ENCODE measurements at places on chromosomes 4 and X.

GRCh38 chr4:123833171-123833643, 436.6 kb downstream of the SPRY1 start:
- no peak for DNase-seq

DNA sequence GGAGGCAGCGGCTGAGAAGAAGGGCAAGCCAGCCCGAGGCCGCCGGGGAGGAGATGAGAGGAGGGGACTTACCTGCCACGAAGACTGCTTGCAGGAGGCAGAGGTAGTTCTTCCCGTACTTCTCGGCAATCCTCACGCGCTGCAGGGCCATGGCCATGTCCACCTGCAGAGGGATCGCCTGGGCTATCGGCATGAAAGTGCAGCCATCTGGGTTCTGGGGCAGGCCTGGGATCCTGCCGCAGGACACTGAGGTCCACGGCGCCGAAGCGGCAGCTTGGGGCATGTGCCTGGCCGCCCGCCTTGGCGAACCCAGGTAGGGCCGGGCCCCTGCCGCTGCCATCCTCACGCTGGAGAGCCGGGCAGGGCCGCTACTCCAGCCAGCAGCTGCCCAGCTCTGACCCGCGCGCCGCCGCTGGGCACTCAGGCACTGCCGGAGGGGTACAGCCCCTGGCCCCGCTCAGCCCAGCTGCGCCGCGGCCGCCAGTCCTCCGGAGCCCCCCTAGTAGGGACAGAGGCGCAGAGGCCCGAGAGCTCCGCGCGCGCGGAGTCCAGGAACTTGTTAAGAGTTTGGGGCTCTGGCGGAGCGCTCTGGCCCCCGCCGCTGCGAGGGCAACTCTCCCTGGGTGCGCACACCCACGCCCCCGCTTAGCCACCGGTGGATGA, 16.0 kb downstream of the MCF2 start:
- DNase-seq = peak; percentile 13

- DNase-seq = peak; percentile 22
Measured at GRCh38 chr4:100742045-100742444, 224.2 kb upstream of the EMCN start.

DNA sequence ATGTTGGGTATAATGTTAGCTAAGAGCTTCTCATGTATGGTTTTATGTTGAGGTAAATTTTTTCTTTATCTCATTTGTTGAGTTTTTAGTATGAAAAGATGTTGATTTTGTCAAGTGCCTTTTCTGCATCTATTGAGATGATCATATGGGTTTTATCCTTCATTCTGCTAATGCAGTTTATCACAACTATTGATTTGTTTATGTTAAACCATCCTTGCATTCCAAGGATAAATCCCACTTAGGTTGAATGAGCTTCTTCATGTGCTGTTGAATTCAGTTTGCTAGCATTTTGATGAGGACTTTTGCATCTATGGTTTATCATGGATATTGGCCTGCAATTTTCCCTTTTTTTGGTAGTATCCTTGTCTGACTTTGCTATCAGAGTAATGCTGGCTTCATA, 93.3 kb downstream of the SYTL5 start:
- DNase-seq = no peak

- no peak for DNase-seq
Measured at GRCh38 chr4:101160792-101161592, 186.3 kb downstream of the PPP3CA start.

GRCh38 chr4:3765271-3766035, 732 bp upstream of the ADRA2C start:
- peak; percentile 21 for DNase-seq

DNA sequence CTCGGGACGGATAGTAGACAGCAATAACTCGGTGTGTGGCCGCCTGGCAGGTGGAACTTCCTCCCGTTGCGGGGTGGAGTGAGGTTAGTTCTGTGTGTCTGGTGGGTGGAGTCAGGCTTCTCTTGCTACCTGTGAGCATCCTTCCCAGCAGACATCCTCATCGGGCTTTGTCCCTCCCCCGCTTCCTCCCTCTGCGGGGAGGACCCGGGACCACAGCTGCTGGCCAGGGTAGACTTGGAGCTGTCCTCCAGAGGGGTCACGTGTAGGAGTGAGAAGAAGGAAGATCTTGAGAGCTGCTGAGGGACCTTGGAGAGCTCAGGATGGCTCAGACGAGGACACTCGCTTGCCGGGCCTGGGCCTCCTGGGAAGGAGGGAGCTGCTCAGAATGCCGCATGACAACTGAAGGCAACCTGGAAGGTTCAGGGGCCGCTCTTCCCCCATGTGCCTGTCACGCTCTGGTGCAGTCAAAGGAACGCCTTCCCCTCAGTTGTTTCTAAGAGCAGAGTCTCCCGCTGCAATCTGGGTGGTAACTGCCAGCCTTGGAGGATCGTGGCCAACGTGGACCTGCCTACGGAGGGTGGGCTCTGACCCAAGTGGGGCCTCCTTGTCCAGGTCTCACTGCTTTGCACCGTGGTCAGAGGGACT, 5.7 kb upstream of the MSANTD1 start:
- no peak for DNase-seq

DNA sequence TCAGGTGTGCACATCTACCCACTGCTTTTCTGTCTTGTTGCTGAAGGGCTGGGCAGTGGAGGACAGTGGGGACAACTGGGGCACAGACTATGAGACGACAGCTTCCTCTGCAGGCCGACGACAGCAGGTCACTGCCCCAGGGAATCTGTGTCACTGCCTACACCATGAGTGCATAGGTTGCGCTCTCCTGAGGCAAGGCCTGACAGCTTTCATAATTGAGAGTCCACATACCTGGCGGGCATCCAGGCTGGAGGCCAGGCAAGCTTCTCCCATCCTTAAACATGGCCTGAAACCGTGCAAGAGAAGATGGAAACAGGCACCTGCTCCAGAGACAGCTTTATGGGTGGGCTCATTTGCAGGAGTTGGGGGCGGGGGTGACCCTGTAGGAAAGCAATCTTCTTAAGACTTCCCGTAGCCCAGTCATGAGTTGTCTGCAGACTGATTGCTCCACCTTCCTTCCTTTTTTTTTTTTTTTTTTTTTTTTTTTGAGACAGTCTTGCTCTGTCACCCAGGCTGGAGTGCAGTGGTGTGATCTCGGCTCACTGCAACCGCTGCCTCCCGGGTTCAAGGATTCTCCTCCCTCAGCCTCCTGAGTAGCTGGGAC, 2.9 kb downstream of the ANOS1 start:
- DNase-seq = no peak

- DNase-seq = no peak
Measured at GRCh38 chrX:155841232-155841631, 39.9 kb upstream of the VAMP7 start.

GRCh38 chr4:165909947-165910346, 36.9 kb downstream of the TLL1 start:
- no peak for DNase-seq

- DNase-seq = peak; percentile 53
Measured at GRCh38 chrX:37926700-37927099, 79.3 kb upstream of the DYNLT3 start.

GRCh38 chrX:69024931-69025330, 140.3 kb downstream of the PJA1 start:
- peak; percentile 24 for DNase-seq

DNA sequence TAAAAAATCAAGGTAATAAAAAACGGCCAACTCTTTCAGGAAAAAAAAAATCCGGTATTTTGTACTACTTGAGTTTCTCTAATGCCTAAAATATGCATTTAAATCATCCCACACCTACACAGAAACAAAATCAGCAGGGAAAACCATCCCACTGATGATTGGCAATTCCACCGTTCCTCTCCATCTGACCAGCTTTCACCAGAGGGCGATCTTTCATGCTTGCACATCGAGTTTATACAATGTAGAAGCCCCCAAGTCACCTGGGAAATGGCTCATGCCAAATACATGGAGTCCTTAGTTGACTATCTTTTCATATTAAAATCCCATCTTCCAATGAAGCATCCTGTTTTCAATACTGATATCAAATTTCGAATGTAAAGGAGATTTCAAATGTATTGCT, 69.2 kb downstream of the PTCHD1 start:
- no peak for DNase-seq

DNA sequence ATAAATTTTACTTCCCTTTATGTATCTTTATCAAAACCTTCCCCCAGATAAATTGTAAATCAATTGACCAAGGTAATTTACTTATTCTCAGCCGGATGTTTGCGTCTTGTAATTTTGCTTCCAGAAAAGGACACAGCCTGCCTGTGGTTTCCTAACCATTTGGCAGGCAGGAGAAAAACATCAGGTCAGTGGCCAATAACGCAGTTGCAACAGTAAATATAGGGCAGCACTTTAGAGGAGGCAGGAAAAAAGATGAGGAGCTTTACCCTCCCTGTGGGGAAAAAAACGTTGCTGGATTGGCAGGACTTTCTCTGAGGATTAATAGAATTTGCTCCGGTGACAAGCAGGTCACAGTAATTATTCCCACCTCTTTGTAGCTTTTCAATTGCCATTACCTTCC, 2618.1 kb downstream of the ARAP2 start:
- no peak for DNase-seq

DNA sequence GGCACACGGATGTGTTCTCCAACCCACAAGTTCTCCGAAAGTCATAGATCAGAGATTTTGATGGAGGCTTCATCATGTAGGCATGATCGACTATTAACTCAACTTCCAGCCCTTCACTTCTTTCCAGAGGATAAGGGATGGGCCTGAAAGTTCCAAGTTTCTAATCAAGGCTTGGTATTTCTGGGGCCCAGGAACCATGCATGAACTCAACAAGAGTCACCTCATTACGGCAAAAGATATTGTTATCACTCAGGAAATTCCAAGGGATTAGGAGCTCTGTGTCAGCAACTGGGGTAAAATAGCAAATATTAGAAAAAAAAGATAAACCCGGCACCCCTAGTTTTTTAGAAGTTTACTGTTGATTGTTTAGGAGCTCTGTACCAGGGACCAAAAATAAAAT, 240.1 kb upstream of the PPP1R2C start:
- no peak for DNase-seq

- DNase-seq = no peak
Measured at GRCh38 chrX:349196-349595, 30.6 kb upstream of the GTPBP6 start.

DNA sequence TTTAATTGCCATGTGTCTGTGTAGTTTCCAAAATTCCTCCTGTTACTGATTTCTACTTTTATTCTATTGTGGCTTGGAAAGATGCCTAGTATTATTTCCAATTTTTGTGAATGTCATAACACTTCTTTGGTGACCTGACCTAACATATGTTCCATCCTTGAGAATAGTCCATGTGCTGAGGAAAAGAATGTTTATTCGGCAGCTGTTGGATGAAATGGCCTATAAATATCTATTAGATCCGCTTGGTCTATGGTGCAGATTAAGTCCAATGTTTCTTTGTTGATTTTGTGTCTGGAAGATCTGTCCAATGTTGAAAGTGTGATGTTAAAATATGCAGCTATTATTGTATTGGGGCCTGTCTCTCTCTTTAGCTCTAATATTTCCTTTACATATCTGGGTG, 219.2 kb upstream of the HDX start:
- no peak for DNase-seq

- no peak for DNase-seq
Measured at GRCh38 chr4:104429150-104429741, 65.4 kb downstream of the CXXC4 start.

DNA sequence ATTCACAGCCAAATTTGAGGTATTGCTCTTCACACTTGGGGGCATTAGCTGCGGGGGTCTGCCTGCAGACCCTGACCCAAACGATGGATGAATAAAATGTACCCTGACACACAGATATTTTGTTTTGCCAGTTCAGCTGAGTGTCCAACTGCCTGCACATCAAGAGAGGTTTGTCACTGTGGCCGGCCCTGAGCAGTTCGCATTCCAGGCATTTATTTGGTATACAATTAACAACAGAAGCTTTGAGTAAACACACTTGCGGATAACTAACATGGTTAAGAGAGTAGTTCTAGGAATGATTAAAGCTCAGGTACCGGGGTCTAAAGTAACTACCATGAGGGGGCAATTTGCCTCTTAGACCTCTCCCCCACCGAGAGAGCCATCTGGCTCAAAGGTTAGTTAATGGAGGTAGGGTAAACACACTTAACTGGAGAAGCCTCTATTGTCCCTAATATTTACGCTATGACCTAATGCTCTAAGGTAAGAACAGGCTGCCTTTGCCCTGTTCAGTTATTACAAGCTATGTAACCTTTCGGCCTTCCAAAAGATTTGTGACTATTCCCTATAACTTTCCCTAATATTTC, 162.0 kb downstream of the SNCA start:
- DNase-seq = no peak

DNA sequence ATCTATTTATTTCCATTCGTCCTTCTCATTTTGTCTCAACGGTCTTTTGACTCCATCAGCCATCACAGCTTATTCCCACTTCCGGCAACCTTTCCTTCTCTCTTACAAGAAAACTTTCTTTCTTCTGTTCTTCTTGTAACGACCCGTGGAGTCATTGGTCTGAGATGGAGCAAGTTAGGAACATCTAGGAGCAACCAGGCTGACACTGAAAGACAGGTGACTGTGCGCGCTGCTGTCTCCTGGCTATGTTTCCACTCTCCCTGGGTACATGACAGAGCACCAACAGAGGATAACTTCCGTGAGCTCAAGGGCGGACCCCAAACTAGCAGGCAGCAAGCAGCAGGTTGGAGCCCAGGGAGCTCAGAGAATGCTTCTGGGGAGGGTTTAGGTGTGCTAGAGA, 2.5 kb downstream of the FGF5 start:
- DNase-seq = peak; percentile 36

GRCh38 chr4:151575646-151576045, 166.7 kb downstream of the FHIP1A start:
- no peak for DNase-seq

DNA sequence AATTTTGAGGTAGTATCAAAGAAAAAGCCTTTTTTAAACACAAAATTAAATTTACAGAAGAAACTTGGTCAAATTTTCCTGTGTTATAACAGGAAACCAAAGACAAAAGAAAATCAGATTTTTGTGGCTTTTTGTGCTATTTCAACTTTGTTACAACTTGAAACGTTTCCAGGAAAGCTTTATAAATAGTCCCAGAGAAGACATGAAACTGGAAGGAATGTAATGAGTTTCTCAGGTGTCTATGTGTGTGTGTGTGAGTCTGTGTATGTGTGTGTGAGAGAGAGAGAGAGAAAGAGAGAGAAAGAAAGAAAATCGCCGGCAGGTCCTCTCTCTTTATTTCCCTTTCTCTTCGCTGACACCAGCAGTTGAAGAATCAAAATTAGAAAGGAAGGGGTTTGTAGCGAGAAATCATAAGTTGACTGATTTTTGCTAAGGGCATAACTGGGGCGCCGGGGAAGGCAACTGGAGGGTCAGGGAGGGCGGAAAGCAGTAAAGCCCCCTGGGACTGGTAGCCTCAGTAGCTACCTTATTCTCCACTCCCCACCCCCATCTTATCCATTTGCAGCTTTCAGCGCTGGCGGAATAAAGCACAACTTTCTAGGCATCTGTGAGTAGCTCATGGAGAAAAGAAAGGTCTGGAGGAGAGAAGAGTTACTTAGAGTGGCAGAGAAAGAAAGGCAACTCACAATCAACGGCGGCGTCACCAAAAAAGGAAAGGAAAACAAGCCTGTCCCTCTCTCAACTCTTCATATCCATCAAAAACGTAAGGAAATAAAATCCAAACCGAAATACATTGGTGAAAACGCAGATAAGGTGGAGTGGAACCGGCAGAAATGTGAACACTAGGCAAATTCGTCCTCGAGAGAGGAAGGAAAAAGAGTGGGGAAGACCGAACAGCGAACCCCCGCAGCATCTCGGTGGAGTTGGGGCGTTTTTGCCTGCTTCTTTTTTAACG, 1.3 kb downstream of the TMEM47 start:
- DNase-seq = no peak
